Tongue (tissue), 3 donors: ENCODE measurements at places on chromosomes 2 and 18. TPM values are rescaled to one million over a fixed set of nuclear protein-coding genes. Genes with fewer than 3 reads are reported as not detected.

The IL1RL2 gene
- 2.8 TPM for total RNA-seq

The HTR2B gene
- 0.31 TPM for total RNA-seq

The SPDYA gene
- total RNA-seq: 4.2 TPM

The HOXD13 gene
- total RNA-seq: not detected

The KCNJ13 gene
- total RNA-seq: not detected

The RPIA gene
- 17.4 TPM for total RNA-seq

The QPCT gene
- 5.6 TPM for total RNA-seq

The CRACDL gene
- 5.7 TPM for total RNA-seq

The PRSS56 gene
- total RNA-seq: 0.82 TPM

The MYCN gene
- 7.3 TPM for total RNA-seq

The SIX3 gene
- total RNA-seq: not detected

The TSHZ1 gene
- 16.3 TPM for total RNA-seq
